A549 treated with GW870086 at 1 μM for 4 hours (cell line): ENCODE measurements at places on chromosomes 5 and 9. TPM values are rescaled to one million over a fixed set of nuclear protein-coding genes. Genes with fewer than 3 reads are reported as not detected.

PRDM9 gene
- not detected in 5 replicates for total RNA-seq

ADRA1B gene
- total RNA-seq, result 13.8 to 16.9 TPM (median 15.9 TPM) in 5 replicates

ACER2 gene
- 2.3 to 3.1 TPM (median 2.9 TPM) in 5 replicates for total RNA-seq

PCDHA9 gene
- total RNA-seq, result 0.02 to 0.07 TPM in 2 of 5 replicates, not detected in the others

BASP1 gene
- total RNA-seq, result 224 to 273 TPM (median 254 TPM) in 5 replicates

IQGAP2 gene
- total RNA-seq, result 1.7 to 2.1 TPM (median 2.1 TPM) in 5 replicates

TPPP gene
- 4.6 to 6.9 TPM (median 5.6 TPM) in 5 replicates for total RNA-seq

SLC35D2 gene
- 15.3 to 21.7 TPM (median 20.6 TPM) in 5 replicates for total RNA-seq
